ENCODE measurements at places on chromosomes 3 and 15.

GRCh38 chr3:183959214-183959613, 58.5 kb downstream of the ABCC5 start:
- no peak for DNase-seq

DNA sequence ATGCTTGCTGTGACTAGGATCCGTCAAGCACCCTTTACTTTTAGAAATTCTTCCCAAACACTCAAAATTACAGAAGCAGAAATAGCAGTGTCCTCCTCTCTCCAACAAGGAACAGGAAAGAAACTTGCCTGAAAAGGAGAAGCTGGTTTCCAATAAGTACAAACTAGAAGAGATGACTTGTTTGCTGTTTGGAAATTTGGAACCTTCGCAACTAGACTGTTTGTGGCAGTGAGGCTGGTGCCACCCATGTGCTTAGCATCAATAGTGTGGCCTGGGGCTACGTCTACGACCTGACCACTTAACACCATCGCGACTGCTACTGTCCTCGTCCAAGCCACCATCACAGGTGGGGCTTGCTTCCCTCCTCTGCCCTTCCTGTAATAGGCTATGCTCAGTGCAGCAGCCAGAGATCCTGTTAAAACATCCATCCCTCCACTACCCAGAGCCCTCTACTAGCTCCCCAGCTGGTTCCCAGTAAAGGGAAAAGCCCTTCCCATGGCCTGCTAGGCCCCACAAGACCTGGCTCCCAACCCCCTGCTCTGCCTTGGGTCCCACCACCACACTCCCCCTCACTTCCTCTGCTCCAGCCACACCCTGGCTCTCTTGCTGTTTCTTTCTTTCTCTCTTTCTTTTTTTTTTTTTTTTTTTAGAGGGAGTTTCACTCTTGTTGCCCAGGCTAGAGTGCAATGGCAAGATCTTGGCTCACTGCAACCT, 52.6 kb upstream of the CCR2 start:
- DNase-seq = no peak

DNA sequence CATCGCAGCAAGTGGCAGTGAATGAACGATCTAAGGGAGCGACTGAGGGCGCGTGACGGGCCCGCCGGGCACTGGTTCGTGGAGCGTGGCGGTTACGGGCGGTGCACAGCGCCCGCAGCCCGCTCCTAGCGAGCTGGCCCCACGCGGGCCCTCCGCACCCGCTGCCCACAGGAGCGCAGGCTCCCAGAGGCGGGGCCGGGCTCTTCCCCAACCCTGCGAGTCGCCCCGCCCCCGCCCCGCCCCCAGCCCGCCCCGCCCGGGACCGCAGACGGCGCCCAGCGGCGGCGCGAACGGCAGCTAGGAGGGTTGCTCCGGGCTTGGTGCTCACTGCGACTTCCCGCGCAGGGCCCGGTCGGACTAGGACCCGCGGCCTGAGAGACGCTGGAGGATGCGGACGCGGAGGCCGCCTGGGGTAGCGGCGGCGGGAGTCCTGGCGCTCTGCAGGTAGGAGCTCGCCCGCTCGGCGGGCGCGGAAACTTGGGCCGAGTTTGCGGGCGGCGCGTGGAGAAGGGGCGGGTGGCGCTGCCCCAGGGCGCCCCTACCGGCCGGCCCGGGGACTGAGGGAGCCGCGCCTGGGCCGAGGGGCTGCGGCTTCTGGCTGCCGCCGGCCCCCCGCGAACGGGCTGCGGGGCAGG, at the start of gene C15orf39:
C15orf39 (plus strand) TSS at position 267 of the 635 bp plus-strand sequence. CDS start 4,167 bp downstream, outside the sequence.
- DNase-seq = peak; percentile 90

DNA sequence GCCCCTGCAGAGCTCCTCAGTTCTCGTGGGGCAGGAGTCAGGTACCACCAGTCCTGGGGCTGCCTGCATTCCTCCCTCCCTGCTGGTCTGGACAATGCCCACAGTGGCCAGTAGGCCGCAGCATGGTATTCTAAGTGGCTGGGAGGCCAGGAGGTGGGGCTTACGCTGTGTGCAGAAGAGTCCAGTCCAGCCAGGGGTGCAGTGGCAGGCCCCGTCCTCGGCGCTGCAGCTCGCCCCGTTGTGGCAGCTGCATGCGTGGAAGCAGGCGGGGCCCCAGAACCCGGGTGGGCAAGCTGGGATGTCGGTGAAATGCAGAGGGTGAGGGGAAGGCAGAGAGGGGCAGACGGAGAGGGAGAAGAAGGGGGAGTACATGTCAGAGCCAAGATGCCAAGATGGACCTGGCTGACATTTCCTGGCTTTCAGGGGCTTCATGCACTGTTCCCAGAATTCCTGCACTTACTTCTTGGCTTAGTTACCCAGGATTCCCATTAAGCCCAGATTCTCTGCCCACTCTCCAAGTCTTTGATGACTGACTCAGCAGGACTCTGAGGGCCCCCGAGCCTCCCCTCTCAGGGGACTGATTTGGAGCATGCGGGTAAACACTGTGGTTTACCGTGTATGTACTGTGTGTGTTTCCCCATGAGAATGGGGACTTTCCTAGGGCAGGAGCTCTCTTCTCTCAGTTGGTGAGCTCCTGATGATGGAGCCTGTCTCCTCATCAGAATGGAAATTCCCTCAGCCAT, 47.5 kb downstream of the RAB11A start:
- peak; percentile 74 for DNase-seq

GRCh38 chr15:89749951-89750559, 994 bp downstream of the MESP1 start:
- no peak for DNase-seq

- DNase-seq = peak; percentile 54
Measured at GRCh38 chr15:78840661-78841375, 29.6 kb upstream of the ADAMTS7 start.

DNA sequence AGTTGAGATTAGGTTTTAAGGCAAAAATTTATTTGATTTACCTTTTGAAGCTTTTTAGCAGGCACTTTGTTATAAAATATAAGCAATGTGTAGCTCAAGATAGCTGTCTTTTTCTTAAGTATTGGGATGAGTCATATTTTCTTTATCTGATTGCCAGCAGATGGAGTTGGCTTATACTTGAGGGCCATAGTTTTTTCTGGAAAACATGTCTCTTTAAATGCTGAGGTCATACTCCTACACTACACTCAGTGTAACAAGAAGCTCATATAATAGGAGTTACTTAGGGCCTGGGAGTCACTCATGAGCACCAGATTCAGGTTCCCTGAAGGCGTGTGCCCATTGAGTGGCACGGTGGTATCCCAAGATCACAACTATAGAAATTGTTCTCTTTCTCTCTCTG, 579.8 kb downstream of the EDEM1 start:
- DNase-seq = no peak

DNA sequence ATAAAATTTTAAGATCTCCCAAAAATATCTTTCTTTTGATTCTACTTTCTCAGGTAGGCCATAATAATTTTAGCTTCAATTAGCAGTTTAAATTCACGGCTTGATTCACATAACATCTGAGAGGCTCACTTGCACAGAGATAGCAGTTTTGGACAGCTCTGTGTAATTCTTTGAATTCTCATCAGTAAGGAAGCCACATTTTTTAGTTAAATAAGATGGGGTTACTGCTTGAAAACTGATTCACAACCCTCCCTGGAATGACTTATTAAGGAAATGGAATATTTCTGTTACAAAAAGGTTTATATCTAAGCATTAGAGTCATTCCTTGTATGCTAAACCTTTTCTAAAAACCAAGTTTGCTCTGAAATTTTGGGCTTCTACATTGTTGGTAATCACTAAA, 212.7 kb downstream of the ALCAM start:
- DNase-seq = no peak

- DNase-seq = no peak
Measured at GRCh38 chr15:91444656-91445055, 344.6 kb downstream of the SV2B start.

DNA sequence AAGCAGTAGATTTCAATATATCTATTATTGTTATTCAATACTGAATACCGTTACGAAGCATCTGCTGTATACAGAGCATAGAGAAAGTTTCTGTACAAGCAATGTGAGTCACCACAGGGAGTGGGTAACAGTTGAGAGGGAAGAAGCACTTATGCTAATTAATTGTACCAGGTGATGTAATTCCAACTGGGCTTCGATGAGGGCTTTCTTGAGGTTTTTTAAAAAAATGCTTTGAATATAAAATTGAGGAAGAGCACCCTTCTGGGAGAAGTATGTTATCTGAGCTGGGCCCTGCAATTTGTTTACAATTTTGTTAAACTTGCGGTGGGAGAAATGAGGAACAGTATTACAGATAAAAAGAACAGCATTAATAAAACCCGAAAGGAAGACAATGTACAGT, 197.9 kb downstream of the TPRG1 start:
- DNase-seq = no peak

DNA sequence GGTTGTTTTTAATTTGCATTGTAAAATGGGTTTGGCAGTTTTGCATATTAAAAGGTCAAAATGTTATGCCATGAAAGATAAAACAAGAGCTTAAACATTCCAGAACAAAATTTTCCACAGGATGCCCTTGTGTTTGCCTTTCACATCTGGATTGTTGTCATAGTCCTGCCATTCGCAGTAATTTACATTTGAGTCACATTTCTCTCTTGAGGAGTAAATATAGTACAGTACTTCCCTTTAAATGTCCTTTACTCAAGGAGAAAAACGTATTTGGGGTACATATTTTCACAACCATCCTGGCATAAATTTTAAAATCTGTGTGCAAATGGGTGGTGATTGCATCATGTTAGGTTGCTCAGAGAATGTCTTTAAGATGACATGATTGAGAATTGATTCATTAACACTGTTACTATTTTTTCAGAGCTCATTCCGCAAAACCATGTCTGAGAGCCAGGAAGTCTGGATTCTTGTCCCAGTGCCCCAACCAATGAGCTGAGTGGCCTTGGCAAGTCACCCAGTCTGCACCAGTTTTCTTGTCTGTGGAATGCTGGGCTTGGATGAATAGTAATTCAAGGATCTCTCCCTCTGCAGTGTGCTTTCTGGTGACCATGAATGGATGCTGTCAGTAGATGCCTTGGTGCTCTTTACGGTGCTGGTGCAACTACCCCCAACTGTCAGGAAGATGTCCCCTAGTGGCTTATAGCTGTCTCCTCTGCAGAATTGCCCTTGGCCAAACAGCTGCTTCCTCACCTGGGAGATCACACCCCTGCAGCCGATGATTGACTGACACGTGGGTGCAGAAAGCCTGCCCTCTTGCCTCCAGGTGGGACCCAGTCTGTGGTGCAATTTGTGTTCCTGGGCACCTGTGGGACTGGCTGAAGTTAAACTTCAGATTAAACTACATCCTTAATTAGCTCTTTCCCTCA, 43.0 kb downstream of the ABHD5 start:
- no peak for DNase-seq

- DNase-seq = no peak
Measured at GRCh38 chr3:142180761-142181362, 31.5 kb upstream of the TFDP2 start.

DNA sequence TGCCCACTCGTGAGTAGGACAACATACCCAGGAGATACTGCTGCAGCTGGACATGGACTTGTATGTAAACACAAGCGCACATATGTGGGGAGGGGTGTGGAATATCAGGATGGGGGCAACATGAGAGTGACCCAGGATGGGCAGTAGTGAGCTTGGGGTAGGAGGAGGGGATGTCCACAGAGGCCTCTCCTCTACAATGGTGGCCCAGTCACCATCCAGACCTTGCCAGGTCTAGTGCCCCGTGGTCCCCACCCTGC, 266 bp upstream of the ZBTB47 start:
- DNase-seq = no peak

- DNase-seq = no peak
Measured at GRCh38 chr15:75008221-75008625, 12.9 kb downstream of the SCAMP5 start.

DNA sequence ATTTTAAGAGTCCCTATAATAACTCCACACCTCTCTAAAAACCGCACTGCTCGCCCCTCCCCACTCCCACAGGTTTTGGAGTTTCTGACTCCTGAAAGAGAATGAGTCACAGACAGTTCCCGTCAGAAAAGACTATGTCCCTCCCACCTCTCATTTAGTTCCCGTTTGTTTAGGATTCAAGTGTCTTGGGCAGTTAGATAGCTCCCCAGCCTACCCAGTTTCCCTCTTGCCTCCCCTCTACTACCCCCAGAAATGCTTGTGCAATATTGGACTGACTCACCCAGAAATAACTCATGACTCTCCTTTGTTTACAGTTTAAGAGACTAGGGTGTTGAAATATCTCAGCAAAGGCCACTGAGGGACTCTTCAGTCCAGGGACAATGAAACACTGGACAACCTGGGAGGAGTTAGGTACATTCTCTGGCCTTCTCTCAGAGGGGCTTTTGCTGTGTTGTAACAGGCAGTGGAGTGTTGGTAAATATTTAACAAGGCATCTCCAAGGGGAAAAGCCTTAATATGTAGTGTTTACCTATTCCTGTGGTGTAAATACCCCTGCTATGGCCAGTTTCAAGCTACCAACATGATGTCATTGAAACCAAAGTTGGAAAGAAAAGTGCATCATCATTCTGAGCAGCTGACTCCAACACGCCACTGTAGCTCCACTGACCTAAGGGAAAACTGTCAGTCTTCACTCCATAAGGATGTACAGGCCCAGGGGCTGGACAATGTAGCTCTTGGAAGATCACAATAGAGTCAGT, 96.1 kb upstream of the CHD2 start:
- peak; percentile 92 for DNase-seq

DNA sequence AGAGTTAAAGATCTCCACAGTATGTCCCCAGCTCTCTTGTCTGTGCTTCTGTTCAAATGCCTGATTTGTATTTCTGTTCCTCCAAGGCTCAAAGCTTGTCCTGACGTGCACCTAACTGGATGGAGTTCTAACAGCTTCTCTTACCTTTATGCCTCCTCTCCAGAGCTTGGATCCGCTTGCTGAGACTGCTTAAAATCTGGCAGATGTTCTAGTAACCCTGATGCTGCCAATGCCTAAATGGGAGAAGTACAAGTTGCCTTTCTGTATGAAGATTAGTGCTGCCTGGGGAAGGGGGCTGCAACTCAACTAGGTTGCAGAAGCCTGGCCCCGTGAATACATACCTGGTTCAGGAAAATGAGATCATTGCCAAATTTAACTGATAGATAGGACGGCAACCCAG, 354.5 kb upstream of the KCNMB2 start:
- DNase-seq = no peak

GRCh38 chr3:66457252-66457651, 43.6 kb downstream of the LRIG1 start:
- no peak for DNase-seq

DNA sequence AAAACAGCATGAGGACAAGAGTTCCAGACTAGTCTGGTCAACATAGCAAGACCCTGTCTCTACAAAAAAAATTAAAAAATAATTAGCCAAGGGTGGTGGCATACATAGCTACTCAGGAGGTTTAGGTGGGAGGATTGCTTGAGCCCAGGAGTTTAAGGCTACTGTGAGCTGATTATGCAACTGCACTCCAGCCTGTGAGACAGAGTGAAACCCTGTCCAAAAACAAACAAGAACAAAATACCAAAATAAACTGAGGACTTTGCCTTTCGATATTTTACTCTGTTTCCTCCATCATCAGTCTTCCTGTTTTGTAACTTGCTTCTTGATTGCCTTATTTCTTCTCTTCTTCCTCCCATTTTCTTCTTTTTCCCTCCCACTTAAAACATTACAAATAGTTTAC, 504.4 kb downstream of the ROBO1 start:
- no peak for DNase-seq

GRCh38 chr3:58560771-58561311, 16.4 kb downstream of the FAM107A start:
- DNase-seq = no peak

- DNase-seq = no peak
Measured at GRCh38 chr15:90082140-90082715, 20.0 kb downstream of the IDH2 start.

GRCh38 chr15:74402873-74403587, 30.7 kb downstream of the SEMA7A start:
- DNase-seq = no peak

- DNase-seq = no peak
Measured at GRCh38 chr15:85383470-85384148, 3.2 kb downstream of the AKAP13 start.

All from upper lobe of right lung (tissue), 1 donor.